ENCODE measurements at places on chromosomes 2 and 18. TPM values are rescaled to one million over a fixed set of nuclear protein-coding genes. Genes with fewer than 3 reads are reported as not detected.

GRCh38 chr18:52244658-52245057, 95.3 kb upstream of the DCC start:
- DNase-seq = no peak

The SDC1 gene
- total RNA-seq = not detected

The TM4SF20 gene
- not detected for total RNA-seq

The VAMP8 gene
- total RNA-seq = 105 TPM
